ENCODE measurements at places on chromosomes 13 and 19.

- no peak for DNase-seq
These were observed 168.1 kb downstream of the RBM26 start for GRCh38 chr13:79237981-79238380.

- no peak for DNase-seq
These were observed 1.9 kb downstream of the PPP1R12C start for GRCh38 chr19:55115446-55116065.

GRCh38 chr19:55289117-55289796, 5.5 kb downstream of the BRSK1 start:
- DNase-seq, result peak; percentile 15

DNA sequence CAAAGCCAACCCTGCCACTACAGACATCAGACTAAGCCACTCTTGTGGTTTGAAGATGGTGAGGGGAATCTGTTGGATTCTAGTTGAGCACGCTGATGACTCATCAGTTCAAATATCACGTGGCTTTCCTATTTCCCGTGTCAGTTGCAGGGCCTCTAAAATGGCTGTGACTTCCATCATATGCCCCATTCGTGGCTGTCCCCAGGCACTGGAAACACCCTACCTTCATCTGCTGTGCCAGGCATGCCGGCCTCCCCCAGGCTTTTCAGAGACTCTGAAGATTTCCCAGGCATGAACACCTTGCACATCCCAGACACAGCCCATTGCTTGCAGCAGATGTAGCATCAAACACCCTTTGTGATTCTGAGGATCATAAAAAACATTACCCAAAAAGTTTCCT, 659.9 kb downstream of the UQCRFS1 start:
- DNase-seq, result no peak

DNA sequence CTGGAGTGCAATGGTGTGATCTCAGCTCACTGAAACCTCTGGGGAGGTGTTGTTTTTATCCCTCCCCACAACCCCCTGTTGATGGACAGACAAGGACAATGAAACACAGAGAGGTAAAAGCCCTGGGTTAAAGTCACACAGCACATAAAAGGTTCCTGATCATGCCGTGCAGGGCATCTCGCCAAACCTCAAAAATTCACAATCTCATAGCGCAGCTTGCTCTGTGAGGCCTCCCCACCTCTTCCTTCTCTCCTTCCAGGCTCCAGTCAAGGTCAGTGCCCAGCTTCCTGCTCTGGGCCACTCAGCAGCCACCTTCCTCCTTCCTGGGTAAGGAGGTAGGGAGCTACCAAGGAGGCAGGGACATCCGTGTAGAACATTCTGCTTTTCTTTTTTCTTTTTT, 2.3 kb downstream of the FUT2 start:
- peak; percentile 78 for DNase-seq

DNA sequence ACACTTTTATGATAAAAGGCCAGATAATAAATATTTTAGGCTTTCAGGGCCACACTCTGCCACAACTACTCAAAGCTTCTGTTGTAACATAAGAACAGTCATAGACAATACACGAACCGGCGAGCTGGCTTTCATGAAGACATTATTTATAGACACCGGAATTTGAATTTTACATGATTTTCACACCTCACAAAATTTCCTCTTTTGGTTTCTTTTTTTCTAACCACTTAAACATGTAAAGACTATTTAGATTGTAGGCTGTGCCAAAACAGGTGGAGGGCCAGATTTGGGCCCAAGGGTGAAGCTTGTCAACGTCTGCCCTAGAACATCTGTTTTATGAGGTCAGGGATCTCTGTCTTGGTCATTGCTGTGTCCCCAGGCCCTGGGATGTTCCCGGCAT, 29.7 kb upstream of the FXYD3 start:
- DNase-seq, result no peak

DNA sequence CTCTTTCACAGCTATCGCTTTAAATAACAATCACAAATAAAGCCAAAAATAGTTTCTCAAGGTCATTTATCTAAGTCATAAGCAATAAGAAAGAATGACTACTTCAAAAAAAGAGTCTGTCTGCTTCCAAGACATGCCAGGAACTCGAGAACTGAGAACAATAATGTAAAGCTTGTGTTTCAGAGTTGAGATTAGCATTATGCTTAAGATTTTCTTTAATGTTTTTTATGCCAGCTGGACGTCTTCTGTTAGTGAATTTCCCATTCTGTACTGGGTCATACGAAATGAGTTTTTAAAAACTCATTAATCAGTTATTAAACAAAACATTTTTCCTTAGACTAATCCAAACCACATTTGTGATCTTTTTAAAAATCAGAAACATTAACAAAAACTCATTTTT, 3.2 kb upstream of the SPRYD7 start:
- no peak for DNase-seq

- DNase-seq, result no peak
These were observed 63.9 kb upstream of the ARHGEF7 start for GRCh38 chr13:111051041-111051725.

GRCh38 chr13:95260031-95260525, 41.2 kb downstream of the ABCC4 start:
- DNase-seq, result no peak

GRCh38 chr19:8445488-8446001, 770 bp downstream of the HNRNPM start:
- DNase-seq, result peak; percentile 28

GRCh38 chr13:99507986-99508385, 6.7 kb downstream of the TM9SF2 start:
- no peak for DNase-seq

DNA sequence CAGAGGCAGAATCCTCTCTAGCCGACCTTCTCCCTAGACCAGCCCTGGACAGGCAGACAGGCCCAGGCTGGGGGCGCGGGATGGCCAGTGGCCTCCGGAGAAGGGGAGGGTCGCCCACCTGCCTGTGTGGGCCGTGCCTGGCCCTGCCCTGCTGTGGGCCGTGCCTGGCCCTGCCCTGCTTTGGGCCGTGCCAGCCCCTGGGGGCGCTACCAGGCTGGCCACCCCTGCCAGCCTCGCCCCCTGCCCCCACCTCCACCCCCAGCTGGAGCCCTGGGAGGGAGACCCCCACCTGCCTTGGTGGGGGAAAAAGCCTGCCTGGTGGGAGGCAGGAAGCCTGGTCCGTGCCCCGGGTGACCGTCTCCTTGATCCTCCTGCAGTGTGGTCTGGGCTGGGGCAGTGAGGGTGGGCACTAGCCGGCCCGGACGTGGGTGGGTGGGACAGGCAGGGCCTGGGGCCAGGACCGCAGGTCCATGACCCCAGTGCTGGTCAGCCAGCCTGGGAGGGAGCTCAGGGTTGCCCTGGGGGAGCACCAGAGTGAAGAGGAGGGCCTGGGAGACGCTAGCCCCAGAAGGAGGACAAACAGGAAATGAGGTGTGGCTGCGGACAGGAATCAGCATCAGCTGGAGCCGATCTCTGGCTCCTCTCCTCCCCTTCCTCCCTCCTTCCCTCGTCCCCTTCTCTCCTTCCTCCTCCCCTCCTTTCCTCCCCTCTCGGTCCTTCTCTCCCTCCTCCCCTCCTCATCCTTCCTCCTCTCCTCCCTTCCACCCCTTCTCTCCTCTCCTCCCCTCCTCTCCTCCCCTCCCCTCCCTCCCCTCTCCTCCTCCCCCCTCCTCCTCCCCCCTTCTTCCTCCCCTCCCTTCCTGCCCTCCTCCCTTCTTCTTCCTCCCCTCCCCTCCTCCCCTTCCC, 5.1 kb upstream of the MKNK2 start:
- peak; percentile 55 for DNase-seq

Data from myocyte (in vitro differentiated cells).